ENCODE measurements at places on chromosomes 5 and 9.

DNA sequence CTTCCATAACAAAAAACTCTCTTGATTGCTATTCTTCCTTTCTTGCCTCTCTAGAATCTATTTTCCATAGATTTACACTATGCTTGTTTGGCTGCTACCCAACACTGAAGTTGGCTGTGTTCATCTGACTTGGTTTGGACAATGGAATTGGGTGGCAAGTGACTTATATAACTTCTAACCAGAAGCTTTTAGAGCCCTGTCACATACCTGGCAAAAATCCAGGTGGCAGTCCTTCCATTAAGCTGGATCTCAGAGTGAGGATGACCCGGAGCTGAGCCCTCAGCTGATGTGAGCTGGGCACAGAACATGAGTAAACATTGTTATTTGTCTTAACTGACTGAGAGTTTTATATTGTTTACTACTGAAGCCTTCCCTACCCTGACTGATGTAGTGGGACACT is 225.7 kb downstream of the TLR4 start:
- DNase-seq = no peak

DNA sequence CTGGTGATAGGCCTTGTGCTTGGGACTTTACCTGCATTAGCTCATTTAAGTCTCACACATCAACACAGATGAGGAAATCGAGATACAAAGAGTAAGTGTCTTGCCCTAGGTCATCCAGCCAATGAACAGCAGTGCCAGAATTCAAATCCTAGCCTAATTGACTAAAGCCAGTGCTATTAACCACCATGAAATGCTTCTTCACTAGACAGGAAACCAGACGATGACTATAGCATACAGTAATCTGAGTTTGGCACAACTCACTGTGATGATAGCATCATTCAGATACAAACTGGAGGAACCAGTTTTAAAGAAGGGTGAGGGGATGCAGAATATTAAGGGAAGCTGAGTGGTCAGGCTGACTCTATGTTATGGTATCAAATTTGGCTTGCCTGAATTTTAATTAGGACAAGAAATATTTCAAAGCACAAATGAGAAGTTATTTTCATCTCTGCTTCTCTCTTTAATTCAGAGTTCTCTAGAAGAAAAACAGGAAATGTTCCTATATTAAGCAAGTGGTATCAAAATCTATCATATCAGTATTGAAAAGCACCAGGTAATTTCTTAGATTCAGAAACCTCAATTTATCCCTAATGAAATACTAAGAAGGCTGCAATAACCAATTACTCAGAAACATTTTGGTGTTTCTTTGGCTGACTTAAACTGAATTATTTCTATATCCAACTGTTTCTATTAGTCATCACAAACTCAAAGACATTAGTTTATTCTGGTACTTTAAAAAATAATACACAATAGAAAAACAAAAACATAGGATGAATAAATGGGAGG is 147.0 kb upstream of the RASA1 start:
- peak; percentile 65 for DNase-seq

DNA sequence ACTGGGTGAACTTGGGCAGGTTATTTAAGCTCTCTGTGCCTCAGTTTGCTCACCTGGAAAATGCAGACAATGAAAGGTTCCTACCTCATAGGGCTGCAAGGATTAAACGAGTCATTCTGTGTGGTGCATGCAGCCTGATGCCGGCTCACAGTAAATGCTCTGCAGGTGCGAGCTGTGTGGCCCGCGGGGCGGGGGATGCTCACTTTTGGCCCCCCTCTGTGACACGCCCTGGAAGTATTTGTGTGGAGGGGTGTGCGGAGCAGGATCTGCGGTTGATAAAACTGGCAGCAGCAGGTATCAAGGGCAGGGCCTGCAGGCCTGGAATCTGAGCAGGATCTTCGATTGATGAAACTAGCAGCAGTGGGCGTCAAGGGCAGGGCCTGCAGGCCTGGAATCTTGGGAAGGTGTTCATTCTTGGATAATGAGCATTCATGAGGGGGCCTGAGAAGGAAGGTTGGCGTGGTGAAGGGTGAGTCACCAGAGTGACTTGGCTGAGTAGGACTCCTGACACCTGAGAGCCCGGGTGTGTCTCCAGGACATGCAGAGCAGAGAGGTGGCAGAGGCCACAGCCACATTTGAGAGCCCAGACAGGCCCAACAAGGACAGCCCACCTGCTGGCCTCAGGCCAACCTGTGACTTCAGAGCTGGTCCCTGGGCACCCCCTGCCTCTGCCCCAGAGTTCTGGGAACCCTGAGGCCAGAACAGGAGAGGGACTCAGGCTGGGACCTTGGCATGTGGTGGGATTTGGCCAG is 11.9 kb downstream of the UNC5A start:
- no peak for DNase-seq

- DNase-seq = no peak
These were observed 16.1 kb upstream of the DRD1 start for GRCh38 chr5:175460126-175460525.

DNA sequence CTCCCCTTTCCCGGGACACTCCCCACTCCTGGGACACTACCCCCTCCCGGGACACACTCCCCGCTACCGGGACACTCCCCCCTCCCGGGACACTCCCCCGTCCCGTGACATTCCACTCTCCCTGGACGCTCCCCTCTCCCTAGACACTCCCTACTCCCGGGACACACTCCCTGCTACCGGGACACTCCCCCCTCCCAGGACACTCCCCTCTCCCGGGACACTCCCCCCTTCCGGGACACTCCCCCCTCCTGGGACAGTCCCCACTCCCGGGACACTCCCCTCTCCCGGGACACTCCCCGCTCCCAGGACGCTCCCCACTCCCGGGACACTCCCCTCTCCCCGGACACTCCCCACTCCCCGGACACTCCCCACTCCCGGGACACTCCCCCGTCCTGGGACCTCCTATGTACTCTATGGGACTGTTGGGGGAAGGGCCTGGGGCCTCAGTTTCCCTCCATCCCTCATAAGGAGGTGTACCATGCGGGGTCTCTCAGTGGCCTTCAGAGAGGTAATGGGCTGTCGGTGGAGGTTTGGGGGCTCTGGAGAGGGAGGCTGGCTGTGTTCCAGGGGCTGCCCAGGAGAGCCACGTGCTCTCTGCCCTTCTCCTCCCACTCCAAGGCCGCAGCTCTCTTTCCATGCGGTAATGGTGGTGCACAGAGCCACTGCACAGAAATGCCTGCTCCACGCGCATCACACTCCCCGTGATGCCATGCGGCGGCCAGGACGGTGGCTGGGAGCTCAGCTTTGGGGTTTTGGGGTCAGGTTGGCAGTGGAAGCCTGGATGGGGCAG is 96.2 kb downstream of the RXRA start:
- DNase-seq = no peak

Measured in skeletal muscle cell (primary cell).